Stimulated activated naive CD4-positive, alpha-beta T cell (primary cell): ENCODE measurements at places on chromosomes 7 and 10.

- DNase-seq = no peak
These were observed 586.5 kb downstream of the LRMDA start for GRCh38 chr10:76017733-76018433.

- peak; percentile 37 for DNase-seq
These were observed 13.7 kb downstream of the RAB19 start for GRCh38 chr7:140417456-140418155.

DNA sequence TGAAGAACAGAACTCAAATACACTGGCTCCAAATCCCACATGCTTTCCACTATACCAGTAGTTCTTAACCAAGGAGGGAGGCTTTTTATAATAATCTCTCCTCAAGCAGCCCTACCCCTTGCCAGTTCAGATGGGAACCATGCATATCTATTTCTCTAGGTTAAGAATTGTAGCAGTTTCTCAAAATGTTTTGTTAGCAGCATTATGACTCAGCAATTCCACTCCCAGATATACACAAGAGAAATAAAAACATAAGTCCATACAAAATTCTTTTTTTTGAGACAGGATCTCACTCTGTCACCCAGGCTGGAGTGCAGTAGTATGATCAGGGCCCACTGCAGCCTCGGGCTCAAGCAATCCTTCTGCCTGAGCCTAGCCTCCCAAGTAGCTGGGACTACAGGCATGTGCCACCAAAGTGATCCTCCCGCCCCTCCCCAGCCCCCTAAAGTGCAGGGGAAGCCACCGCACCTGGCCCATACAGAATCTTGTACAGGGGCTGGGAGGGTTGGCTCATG, 18.1 kb downstream of the YWHAG start:
- DNase-seq = no peak

DNA sequence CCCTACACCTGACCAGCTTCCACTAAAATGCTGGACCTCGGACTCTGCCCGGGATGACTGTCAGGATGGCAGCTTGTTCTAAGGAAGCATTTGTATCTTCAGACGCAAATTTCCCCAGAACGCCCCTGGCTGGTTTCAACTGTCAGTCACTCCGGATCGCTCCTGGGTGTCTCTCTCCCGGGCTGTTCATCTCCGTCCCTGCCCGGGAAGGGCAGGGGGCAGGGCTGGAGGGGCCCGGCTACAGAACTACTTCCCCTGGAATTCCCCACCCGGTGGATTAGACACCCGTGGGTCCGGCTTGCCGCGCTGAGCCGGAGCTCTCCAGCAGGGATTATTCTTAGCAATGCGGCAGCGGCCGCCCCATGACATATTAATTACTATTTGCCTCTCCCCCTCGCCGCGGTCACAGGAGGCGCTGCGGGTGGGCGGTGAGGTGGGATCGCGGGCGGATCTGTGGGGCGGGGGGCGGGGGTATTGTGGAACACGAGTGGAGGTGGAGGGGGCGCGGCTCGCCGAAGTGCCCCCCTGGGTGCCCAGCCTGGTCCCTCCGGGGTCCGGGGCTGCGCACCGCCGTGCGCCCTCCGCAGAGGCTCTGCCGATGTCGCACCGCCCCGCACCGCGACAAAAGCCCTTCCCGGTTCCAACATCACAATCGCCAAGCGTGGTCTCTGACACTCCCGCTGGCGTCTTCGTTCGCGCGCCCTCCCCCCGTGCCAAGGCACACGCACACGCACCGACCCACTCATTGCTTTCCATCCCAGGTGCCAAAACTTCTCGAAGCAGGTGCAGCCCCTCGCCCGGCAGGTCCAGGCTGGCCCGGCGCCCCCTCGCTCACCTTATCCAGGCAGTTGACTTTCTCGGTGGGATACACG, 276.1 kb upstream of the NEBL start:
- no peak for DNase-seq

DNA sequence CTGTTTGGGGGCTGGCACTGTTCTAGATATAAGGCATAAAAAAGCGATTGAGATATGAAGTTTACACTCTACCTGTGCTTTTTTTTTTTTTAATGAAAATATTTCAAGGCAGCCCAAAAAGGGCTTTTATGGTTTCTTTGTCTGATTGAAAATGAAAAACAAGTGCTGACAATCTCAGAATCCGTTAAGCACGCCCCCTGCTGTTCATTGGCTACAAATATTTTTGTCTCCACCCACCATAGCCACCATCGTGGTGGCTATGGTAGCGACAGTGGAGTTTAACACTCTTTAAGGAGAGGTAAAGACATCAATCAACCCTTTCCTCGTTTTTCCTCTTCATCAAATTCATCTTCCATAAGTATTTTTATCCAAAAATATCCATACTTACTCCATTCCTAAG, 94.2 kb downstream of the CD36 start:
- no peak for DNase-seq
